Activated CD4-positive, alpha-beta memory T cell treated with anti-CD3 and anti-CD28 coated beads for 36 hours (primary cell): ENCODE measurements at places on chromosomes 7 and 10. TPM values are rescaled to one million over a fixed set of nuclear protein-coding genes. Genes with fewer than 3 reads are reported as not detected.

GRCh38 chr10:59829024-59829423 is 75.8 kb upstream of the MRLN start:
- no peak for DNase-seq

The VIM gene
- 525 TPM for total RNA-seq

DNA sequence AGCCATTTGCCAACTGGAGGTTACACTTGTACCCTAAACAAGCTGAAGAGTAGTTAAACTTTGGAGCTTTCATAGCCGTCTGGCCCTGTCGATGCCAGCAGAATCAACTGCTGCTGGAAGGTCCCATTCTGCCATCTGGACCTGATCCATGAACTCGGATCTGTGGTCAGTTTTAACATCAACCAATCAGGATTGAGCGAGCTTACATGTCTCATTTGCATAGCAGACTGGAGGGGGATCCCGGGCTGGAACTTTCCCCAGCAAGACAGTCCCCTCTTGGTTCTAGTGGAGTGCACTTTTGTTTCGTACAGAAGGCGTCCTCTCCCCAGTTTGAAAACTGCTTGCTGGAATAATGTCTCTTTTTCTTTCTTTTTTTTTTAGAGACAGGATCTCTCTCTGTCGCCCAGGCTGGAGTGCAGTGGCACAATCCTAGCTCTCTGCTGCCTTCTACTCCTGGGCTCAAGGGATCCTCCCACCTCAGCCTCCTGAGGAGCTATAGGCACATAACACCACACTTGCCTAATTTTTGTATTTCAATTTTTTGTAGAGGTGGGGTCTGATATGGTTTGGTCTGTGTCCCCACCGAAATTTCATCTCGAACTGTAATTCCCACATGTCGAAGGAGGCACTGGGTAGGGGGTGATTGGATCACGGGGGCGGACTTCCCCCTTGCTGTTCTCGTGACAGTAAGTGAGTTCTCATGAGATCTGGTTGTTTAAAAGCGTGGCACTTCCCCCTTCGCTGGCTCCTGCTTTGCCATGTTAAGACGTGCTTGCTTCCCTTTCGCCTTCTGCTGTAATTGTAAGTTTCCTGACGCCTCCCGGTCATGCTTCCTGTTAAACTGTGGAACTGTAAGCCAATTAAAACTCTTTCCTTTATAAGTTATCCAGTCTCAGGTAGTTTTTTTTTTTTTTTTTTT is 42.8 kb upstream of the SEPHS1 start:
- DNase-seq: no peak

The TCAF2 gene
- 32.7 TPM for total RNA-seq

The OLAH gene
- 0.31 TPM for total RNA-seq

The EVX1 gene
- not detected for total RNA-seq

DNA sequence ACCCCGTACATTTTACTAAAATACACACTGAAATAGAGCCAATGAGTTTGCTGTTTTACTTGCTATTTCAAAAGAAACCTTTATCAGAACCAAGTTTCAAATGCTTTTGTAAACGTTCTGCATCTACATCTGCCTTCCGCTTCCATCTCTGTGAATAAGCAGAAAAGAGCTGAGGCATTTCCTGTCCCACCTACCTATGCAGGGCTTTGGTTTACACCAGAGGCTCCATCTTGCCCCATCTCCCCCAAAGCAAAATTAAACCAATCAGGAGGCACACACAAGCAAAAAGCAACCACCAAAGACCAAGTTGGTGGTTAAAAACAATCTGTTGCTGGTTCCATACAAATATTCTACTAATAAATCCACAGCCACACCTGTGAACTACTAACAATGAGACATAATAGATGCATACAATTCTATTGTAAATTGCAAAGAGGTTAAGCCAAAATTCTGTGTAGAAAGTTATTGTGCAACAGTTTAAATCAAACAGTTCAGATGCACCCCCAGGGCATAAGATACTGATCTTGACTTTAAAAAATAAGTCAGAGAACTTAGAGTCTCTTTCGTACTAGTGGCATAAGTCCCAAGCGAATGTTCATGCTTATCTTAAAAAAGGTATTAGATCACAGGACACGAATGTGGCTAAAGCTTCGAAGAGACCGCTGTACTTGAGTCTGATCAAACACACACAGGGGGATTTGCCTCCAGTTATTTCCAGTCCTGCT is 83.9 kb downstream of the FGFR2 start:
- DNase-seq: no peak

DNA sequence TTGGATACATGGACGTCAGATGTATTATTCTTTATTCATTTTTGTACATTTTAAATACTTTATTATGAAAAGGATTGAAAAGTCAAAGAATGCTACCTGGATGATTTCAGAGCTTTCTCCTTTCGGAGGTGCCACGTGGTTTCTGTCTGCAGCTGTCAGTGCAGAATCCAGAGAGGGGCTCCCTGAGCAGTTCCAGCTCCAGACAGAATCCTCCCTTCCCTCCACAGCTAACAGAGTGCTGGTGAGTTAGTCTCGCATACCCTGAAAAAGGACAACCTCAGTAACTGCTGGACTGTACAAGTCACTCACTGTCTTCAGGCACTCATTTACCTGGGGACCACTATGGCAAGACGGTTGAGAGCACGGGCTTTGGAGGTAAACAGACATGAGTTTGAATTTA is 10.9 kb downstream of the DNMBP start:
- DNase-seq: no peak

- no peak for DNase-seq
Observed at GRCh38 chr7:150341263-150342120, at the start of gene RARRES2. Gene RARRES2, minus strand, starts transcription at chr7:150341629. Its CDS starts 1,020 bp downstream, at chr7:150340609.

- no peak for DNase-seq
Observed at GRCh38 chr7:92462560-92462959, 15.2 kb downstream of the ERVW-1 start.

- DNase-seq: no peak
Observed at GRCh38 chr10:35720366-35720765, 78.3 kb upstream of the FZD8 start.

DNA sequence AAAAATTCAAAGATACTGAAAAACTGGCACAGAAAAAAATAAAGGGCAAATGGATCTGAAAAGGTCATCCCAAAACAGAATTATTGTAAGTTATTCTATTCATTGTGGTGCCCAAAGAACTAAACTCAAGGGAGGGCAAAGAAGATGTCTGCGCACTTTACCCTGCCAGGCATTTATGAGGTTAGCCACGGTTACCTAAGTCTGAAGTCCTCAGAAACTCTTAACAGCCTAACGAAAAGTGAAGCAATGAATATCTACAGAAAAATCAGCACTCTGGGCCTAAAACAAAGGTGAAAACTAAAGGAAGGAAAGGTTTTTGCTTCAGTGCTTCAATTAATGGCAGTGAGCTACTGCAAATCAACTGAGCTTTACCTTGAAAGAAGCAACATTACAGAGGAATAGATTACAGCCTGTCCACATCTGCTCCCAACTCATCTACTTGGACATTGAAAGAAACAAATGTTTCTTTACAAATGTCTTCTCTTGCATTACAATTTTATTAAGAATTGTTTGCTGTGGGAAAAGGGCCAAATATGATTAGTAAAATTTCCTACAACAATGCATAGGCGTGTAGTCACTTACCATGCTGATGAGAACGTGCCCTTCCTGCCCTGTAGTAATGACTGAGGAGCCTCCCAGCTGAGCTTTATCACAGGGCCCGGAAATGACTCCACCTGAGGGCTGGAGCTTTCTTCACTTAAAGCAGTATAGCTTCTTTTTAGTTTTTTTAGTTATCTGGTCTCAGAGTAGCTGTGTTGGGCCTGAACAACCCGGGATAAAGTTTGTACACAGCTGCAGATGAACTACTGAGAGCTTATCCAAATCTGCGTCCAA is at the start of gene TUBAL3:
TUBAL3 (minus strand) TSS at position 621 of the 834 bp plus-strand sequence; CDS start at position 585, 36 bp downstream.
- DNase-seq: no peak

- no peak for DNase-seq
Observed at GRCh38 chr10:60513281-60513680, 123.6 kb upstream of the ANK3 start.

The ACHE gene
- total RNA-seq: not detected

- no peak for DNase-seq
Observed at GRCh38 chr10:3791974-3792633, 7.1 kb upstream of the KLF6 start.

GRCh38 chr7:8205031-8205387 is 57.0 kb downstream of the ICA1 start:
- no peak for DNase-seq

DNA sequence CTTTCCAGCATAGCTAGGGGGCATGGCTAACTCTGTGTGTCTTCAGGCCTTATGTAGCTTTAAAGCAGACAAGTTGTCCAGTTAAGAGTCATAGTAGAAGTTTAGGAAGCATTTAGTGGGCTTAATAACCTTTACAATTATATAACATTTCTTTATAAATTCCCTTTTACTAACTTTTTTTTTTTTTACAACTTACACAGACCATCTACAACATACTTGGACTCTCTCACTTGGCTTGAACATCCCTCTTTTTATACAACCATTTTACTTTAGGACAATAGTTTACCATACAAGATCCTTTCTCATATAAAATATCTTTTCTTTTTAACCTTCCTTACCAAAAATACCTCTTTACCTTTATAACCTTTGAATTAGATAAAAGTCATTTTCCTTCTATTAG is 26.3 kb downstream of the SP4 start:
- DNase-seq: no peak

DNA sequence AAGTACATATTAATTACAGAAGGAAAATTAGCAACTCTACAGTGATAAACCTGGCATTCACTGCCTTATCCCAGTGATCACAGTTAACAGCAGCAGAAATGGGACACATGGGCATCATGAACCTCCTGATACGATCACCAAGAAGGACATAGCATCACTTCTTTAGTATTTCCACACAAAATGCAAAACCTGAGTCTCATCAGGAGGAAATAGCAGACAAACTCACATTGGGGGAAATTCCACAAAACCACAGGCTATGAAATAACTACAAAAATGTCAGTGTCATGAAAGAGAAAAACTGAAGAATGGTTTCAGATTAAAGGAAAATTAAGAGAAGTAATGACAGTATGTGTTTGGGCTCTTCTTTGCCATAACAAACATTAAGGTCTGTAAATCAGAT is 12.0 kb upstream of the PURB start:
- no peak for DNase-seq

The SLC26A3 gene
- not detected for total RNA-seq

DNA sequence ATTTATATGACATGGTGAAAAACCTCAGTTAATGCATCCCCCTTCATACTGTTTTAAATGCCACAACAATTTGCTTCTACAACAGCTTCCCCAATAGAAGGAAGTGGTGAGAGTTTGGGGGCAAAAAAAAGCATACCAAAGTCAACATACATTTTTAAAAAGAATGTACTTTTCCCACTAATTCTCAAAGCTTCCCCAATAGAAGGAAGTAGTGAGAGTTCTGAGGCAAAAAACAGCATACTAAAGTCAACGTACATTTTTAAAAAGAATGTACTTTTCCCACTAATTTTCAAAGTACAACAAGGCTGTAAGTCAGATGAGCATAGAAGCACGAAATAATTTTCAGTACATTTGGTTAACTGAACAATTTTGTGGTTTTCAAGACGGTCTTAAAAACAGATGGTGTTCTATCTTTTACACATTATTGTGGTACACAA is 24.0 kb downstream of the WASL start:
- DNase-seq: no peak

GRCh38 chr7:123537026-123537642 is 2.7 kb upstream of the IQUB start:
- DNase-seq: no peak

The UNC5B gene
- total RNA-seq: not detected

DNA sequence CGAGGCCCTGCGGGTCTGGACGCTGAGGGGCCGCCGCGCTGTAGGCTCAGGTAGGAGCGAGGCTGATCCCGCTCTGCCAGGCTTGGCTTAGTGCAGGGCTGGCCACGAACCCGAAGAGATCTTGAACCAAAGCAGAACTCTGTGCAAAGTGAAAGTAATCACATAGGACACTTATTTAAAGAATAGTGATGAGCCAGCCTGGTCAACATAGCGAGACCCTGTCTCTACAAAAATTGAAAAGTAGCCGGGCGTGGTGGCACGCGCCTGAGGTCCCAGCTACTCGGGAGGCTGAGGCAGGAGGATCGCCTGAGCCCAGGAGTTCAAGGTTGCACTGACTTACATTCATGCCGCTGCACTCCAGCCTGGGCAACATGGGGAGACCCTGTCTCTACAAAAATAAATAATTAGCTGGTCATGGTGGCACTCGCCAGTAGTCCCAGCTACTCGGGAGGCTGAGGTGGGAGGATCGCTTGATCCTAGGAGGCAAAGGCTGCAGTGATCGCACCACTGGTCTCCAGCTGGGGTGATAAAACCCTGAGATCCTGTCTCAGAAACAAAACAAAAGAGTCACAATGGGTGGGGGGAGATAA is 541 bp downstream of the ZSCAN25 start:
- DNase-seq: no peak

GRCh38 chr10:17175551-17175950 is 25.9 kb downstream of the TRDMT1 start:
- DNase-seq: no peak

- DNase-seq: no peak
Observed at GRCh38 chr7:6071406-6071805, 40.2 kb downstream of the ANKRD61 start.

DNA sequence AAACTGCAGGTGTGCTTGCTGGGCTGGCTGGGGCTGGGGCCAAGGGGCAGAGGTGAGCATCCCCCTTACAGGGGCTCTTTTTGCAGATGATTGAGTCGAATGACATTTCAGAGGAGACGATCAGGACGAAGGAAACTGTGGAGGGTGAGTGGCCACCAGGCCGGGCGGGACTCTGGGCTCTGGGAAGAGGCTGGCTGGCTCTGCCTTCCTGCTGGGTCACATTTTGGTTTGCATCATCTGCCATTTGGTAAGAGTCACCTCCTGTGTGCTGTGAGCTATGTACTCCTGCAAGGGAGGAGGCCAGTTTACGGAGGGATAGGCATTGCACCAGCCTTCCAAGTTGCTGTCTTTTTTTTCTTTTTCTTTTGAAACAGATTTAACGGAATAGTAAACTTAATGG is 73.0 kb upstream of the GTF2IRD1 start:
- no peak for DNase-seq

GRCh38 chr10:5518143-5518542 is 6.6 kb upstream of the CALML3 start:
- DNase-seq: no peak

DNA sequence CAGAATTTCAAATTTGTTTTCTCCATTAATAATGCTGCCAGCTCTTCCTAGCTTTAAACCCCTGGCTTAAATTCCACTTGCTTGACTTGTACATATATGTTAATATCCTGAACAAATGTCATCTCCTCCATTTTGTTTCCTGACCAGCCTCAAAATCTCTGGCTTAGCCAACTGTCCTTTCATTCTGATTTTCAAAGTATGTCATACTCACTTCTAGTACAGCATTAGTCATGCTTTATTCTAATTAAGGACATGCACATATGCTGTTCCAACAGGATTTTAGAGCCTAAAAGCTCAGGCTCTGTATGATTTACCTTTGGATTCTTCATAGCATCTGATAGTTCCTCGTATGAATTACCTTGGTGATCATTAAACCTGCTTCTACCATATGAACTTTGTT is 158.3 kb downstream of the ZNF438 start:
- DNase-seq: no peak
